Left cardiac atrium (tissue), 4 donors: ENCODE measurements at places on chromosomes 5 and 9. TPM values are rescaled to one million over a fixed set of nuclear protein-coding genes. Genes with fewer than 3 reads are reported as not detected.

GRCh38 chr9:37144762-37145161 lies 24.4 kb downstream of the ZCCHC7 start:
- no peak for DNase-seq

DNA sequence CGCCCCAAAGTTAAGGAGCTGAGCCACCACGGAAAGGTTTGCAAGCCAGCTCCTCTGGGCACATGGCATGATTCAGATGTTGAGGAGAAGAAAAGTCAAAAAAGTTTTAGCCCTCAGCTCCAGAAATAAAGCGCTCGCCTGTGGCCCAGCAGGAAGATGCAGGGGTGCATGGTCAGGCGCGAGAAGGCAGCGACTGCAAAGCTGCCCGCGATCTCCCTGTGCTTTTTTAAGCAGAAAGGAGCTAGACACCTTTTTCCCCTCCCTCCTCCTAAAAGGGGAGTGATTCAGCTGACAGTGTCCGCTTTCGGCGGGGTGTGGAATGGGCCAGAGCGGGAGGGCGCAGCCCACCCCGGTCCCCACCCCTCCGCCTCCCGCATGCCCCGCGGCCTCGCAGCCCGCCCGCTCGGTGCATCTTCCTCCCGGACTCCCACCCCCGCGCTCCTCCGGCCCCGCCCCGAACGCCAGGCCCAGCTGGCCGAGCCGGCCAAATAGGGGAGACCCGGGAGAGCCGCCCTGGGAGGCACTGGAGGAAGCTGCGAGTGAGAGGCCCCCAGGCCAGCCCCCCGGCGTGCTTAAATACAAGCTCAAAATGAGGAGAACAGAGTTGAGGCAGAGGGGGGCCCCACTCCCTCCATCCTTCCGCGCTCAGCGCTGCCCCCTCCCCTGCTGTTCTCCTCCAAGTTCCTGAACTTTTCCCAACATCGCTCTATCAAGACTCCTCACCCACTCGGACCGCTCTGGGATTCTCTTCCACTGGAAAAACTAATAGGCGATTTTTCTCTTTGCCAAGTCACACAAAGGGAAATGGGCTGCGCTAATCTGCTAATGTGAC lies at the start of gene ADAMTS12:
TSS of gene ADAMTS12 (minus strand) at position 203 of the 832 bp plus-strand sequence. CDS start at position 69, 134 bp downstream.
- DNase-seq: peak; percentile 56

- DNase-seq: no peak
Measured at GRCh38 chr9:71685394-71685793, 82.9 kb downstream of the CEMIP2 start.

- no peak for DNase-seq
Measured at GRCh38 chr5:33490071-33490665, 49.4 kb downstream of the TARS1 start.

DNA sequence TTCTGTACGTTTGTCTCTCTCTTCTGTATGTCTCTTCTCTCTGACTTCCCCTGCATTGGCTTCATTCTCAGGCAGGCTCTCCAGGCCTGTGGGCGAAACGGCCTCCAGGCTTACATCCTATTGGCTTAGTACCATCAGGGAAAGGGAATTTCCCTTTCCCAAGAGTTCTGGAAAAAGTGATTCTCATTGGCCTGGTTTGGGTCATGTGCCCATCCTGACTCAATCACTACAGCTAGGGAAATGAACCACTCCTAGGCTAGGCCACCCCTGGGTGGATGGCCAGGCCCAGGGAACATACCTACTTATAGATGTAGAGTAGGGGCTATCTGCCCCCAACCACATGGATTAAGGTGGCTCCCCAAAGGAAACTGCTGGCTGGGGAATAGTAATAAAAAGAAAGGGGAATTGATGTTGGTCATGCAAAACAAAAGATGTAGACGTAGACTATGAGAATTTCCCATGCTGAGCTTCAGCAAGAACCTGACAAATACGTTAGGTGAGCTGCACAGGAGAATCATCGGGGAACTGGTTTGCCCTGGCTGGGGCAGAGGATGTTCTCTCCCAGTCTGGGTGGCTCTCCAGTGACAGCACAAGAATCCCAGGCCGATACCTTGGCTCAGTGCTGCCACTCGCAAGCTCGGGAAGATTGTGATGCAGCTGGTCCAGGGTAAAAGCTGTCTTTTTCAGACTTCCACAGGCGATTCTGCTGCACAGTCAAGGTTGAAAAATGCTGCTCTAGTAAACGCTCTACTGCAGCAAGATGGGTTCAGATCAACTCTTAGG lies 3.7 kb upstream of the EGR1 start:
- DNase-seq: peak; percentile 61

DNA sequence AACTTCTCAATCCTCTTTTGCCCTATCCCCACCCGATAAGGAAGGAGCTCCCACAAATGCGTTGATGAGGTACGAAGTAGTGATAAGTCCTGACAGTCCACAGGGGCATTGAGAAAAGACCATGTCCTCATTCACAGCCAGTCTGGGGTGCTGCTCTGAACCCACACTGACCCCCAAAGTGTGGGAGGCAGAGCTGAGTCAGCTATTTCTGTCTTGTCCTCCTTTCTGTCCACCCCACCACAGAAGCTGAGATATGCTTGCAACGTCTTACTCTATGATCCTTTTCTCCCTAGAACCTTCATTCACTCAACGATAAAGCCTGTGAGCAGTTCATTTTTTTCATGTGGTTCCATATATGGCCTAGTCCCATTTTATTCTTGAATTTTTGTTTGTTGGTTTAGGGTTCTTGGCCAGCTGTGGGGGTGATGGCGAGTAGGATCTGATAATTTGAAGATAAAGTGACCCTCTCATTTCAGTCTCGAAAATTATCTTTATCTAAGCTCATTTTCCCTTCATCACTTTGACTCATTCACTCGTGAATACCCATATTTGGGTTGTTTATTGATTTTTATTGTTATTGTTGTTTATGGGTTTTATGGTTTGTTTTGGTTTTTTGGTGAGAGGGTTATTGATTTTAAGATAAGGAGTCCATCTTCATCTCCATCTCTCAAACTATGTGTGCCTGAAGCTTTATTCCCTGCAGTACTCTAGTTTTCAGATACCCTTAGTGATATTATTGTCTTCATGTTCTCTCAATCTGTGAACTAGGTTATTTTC lies 58.5 kb upstream of the ZNF366 start:
- no peak for DNase-seq

DNA sequence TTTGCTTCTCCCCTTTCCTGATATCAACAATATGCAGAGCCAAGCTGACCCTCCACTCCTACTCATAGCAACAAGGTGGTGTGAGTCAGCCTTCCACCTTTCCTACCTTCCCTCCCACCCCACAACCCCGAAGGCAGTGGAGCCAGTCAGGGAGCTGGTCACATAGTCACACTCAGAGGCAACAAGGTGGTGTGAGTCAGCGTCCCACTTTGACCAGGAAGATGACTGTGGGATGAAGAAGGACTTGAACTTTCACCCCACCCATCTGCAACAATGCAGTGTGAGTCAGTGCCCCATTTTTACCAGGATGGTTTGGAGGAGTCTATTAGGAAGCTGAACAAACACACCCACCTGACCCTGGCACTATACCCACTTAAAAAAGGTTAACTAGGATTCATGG lies 30.1 kb upstream of the ZNF782 start:
- no peak for DNase-seq

- peak; percentile 77 for DNase-seq
Measured at GRCh38 chr9:37913480-37914153, 9.7 kb upstream of the SLC25A51 start.

Gene CHSY3
- total RNA-seq: 1.9 TPM
